CD14-positive monocyte (primary cell): ENCODE measurements at places on chromosomes 4 and X.

GRCh38 chrX:76893930-76894329, 466.4 kb downstream of the MAGEE1 start:
- no peak for DNase-seq

- DNase-seq: no peak
These were observed 6.1 kb downstream of the CXCL10 start for GRCh38 chr4:76017056-76017686.

GRCh38 chr4:27873596-27873995, 1013.0 kb downstream of the STIM2 start:
- DNase-seq: no peak

GRCh38 chrX:108036298-108036973, 8.4 kb upstream of the VSIG1 start:
- peak; percentile 8 for DNase-seq

GRCh38 chr4:110595583-110595982, 27.3 kb downstream of the PITX2 start:
- DNase-seq: no peak
